ENCODE measurements at places on chromosomes 5 and 9. TPM values are rescaled to one million over a fixed set of nuclear protein-coding genes. Genes with fewer than 3 reads are reported as not detected.

CCNJL gene
- 12.4 TPM for total RNA-seq

GAS1 gene
- 22.1 TPM for total RNA-seq

NR6A1 gene
- 10.7 TPM for total RNA-seq

PTPRD gene
- 169 TPM for total RNA-seq

PCDHB2 gene
- total RNA-seq = 0.47 TPM

SELENOP gene
- 404 TPM for total RNA-seq

GPR150 gene
- not detected for total RNA-seq

CCDC192 gene
- not detected for total RNA-seq

CARD9 gene
- total RNA-seq = 0.35 TPM

OR1Q1 gene
- not detected for total RNA-seq

BASP1 gene
- total RNA-seq = 6.7 TPM

C9orf50 gene
- not detected for total RNA-seq

SMIM32 gene
- 18.4 TPM for total RNA-seq

GNPDA1 gene
- 21.3 TPM for total RNA-seq

C5orf22 gene
- total RNA-seq = 11.2 TPM

EIF4E1B gene
- not detected for total RNA-seq

C1QTNF3 gene
- 13.4 TPM for total RNA-seq
